ENCODE measurements at places on chromosomes 3 and 15.

GRCh38 chr15:28013480-28013879 is 85.6 kb downstream of the OCA2 start:
- DNase-seq: no peak

GRCh38 chr3:161137260-161137659 is 32.1 kb upstream of the B3GALNT1 start:
- DNase-seq: no peak

DNA sequence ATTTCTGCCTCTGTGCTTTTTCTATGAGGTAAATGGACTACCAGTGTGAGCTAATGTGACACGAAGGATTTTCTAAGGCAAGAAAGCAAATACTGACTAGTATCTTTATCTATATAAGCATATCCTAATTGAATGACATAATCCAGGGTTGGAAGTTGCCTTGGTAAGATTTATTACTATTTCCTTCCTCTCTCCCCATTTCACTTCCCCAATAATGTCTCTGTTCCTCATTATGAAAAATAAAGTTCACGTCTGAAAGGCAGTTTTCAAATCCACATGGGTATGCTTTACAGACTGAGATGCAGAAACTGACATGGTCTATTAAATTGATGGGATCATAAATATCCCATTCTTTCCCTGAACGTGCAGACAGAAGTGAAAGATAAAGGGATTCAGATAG is 86.0 kb downstream of the DTWD1 start:
- DNase-seq: no peak

DNA sequence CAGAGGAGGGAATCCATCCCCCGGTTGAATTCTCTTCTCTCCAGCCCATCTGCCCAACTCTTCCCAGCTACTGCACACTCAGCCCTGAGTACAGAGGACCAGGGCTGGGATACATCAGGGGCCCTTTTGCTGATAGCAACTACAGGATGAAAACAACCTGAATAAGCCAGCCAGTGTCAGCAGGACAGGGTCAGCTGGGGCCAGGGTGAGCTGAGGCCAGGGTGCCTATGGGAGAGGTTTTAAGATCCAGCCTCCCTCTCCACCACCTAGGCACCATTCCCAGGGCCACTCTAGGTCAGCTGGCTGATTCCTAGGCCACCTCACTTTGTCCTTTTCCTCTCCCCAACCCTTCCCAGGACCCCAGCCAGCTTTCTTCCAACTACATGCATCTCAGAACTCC is 83.8 kb downstream of the MRPL46 start:
- DNase-seq: no peak

DNA sequence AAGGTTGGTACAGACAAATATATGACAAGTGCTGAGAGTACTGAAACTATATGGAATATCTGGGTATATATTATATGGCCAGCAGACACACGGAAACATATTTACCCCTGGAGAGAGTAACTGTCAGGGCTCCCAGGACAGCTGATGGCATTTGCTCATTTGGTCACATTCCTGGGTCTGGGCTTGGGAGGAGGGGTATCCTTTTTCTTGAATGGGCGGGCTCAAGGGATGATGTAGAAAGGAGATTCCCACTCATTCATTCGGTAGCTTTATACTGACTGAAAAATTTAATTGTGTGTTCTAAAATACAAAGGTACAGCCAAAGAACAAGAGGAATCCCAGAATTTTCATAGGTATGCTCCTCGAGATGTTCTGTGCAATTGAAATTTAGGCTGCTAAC is 131.0 kb downstream of the KCNAB1 start:
- no peak for DNase-seq

GRCh38 chr3:17166369-17166768 is 281.6 kb downstream of the PLCL2 start:
- DNase-seq: no peak

Measured in fibroblast of mammary gland (primary cell).